ENCODE measurements at places on chromosomes 12 and 14.

GRCh38 chr14:64554556-64554955, 4.8 kb downstream of the PPP1R36 start:
- DNase-seq: no peak

DNA sequence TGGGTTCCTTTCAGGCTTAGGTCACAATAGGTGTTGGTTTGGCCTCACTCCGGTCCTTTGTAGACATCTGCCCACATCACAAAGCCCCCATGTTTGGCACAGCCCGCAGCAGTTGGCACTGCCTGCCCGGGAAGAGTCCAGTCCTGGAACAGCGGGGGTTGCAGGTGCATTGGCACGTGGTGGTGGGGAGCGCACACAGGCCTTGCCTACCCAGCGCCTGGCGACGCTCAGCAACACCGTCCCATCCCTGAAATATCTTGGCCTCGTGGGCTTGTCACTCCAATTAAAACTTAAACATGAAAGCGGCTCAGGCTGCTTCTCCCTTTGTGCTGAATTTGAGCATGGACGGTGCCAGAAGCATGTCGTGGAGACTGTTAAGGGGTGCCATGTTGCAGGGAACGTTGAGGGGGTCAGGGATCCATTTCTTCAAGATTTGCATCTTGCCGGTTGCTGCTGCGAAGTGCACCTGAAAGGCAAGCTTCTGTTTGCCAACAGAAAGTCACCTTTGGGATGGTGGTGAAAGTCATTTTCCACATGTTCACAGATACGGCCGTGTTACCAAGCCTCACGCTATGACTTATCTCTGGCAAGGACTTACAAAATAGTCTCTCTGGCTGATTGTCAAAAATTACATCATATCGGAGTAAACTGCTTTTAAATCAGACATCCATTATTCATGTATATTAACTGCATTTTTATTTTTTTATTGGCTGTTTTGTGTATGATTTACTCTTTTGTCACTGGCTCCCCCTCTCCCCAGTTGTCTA, 91.5 kb downstream of the FBXW8 start:
- no peak for DNase-seq

DNA sequence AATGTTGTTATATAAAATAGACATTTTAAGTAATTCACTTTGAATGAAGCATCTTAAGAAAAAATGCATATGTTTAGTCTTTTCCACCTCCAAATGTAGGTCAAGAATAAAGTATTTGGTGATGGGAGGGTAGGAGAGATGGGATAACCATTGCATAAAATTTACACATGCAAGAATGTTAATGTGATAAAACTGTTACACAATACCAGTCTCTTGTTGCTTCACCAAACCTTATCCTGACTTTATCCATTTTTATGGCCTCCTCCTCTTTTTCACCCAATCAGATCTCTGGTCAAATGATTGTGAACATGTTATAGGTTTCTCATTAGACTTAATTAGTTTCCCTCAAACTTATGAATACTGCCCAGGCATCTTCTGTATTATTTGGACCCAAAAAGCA, 994.5 kb upstream of the FLRT2 start:
- no peak for DNase-seq

DNA sequence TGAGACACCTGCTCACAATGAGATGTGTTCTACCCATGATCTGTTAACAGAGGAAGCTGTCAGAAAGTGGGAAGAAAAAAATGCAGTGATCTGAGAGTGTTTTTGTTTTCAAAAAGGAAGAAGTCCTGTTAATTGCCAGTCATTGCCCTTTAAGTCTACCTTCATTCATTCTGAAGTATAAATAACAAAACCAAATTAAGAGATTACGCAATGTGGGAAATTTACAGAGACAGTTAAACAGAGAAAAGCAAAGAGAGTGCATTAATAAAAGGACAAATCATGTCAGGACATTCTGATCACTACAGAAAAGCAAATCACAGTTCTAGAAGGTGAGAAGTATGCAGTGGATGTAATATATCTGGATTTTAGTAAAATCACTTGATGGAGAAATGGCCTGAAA, 154.2 kb downstream of the NRXN3 start:
- no peak for DNase-seq

DNA sequence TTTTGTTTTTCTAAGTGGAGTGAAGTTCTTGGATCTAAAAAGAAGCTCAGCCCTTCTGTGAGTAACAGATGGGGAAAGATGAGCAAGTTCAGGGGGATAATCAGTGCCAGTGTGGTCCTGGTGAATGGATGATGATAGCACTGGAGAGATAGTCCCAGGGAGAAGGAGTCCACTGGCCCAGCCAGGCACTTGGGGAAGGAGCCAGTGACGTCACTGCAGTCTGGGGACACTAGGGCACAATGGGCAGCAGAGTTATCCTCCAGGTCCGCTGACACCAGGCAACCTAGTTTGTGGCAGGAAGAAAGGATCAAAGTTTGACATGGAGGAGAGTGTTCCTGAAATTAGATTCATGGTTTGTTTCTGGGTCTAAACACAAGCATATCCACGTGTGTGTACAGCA, 101.5 kb downstream of the NTF3 start:
- DNase-seq: no peak

DNA sequence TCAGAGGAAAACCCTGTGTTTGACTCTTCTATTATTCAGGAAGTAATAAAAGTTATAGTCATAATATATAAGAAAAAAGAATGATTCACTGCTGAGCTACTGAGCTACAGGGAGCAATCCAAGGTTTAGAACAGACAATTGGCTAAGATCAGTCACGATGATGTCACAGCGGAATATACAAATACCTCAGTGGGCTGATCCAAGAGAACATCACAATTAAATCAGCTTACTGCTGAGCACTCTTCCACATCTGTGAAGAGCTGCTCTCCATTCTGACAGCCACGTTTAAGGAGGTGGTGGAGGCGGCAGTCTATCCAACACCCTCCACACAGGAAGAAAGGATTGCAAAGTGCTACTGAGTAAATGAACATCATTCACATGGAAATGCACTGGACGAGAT, 271.0 kb downstream of the APAF1 start:
- DNase-seq: no peak

- DNase-seq: no peak
Measured at GRCh38 chr12:43011383-43011926, 421.9 kb upstream of the PRICKLE1 start.

GRCh38 chr14:85853996-85854526, 324.1 kb downstream of the FLRT2 start:
- DNase-seq: no peak

DNA sequence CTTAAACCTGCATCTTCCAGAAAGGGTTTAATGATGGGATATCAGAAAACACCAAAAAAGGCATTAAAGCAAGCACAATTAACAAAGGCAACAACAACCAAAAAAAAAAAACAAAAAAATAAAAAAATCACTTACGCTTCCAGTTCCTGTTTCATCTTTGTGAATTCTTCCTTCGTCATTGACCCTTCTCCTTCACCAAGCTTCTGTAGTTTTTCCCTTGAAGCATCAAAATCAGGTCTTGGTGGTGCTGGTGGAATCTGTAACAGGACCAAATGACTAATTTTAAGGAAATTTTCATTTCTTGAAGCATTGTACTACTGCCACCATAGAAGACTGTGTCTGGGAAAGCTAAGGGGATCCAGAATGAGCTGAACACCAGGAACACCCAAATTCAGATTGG, 24.5 kb downstream of the SNX6 start:
- DNase-seq: no peak

- DNase-seq: no peak
Measured at GRCh38 chr14:91231446-91231845, 13.1 kb downstream of the GPR68 start.

DNA sequence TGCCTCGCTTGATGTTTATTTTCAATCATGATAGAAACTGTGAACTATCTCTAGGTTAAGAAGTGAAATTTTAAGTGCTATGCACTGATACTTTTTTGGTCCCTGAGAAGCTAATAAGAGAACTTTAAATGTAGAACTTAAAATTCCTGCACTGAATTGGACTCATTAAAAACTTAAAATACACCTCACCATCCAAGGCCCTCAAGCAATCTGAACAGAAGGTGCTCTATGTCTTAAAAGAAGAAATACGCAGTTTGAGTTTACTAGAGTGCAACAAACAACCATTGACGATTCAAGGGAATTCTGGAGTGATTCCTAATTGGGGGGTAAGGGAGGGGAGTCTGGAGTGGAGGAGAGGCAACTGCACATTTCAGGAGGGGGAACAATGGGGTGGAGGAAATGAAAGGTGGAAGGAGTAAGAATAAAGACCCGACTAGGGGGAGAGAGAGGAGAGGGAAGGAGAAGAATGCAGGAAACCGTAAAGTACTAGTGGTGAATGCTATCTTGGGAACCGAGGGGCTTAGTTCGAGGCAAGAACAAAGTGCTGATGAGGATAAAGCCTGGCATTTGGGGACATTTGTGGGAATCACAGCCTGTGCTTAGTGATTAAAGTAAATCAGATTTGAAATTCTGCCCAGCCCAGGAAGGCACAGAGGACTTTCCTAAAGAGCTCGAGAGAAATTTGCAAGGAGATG, 389.7 kb downstream of the AACS start:
- no peak for DNase-seq

DNA sequence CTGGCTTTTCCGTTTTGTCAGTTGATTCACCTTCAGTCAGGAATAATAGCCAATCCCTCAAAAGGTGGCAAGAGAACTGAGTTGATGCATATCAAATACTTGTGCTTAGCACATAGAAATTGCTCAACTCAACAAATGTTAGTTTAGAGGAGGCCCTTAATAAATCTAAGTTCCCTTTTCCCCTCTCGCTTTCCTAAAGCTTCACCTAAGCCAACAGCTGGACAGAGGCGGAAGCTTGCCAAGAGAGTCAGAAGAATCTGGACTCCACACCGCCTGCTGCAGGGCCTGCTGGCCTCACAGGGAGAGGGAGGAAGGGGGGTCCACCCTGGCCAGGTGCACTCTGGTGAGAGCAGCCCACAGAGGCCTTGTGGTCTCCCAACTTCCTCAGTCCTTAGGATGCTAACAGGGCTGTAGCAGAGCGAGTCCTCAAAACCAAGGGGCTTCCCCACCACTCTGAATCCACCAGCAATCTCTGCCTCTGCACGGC, 213.1 kb downstream of the CHST11 start:
- no peak for DNase-seq

DNA sequence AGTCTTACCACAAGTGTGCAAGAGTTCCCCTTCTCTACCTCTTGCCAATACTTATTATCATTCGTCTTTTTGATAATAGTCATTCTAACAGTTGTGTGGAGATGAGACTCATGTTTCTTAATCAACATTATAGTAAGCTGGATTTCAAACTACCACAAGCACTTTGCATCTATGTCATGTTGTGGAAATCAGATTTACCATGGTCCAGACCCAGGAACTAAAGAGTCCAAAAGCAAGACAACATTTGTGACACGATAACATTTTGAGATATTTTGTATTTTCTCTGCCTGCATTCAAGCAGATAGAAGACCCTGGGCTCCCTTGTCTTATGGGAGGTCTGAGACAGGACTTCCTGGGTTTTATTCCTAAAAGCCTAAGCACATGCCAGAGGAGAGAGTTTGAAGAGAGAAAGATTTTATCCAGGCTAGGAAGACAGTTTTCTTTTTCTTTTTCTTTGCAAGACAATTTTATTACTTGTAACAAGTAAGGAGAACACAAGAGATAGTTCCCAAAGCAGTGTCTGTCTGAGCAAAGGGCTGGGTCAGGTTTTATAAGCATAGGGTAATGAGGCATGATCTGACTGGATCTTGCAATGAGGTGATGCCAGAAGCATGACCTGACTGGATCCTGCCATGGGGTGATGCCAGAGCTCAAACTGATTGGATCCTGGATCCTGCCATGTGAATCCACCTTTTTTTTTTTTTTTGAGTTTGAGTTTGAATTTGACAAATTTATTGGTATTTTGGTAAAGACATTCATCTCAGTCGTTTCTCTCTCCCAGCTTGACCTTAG, 180.5 kb upstream of the HMGA2 start:
- DNase-seq: no peak

DNA sequence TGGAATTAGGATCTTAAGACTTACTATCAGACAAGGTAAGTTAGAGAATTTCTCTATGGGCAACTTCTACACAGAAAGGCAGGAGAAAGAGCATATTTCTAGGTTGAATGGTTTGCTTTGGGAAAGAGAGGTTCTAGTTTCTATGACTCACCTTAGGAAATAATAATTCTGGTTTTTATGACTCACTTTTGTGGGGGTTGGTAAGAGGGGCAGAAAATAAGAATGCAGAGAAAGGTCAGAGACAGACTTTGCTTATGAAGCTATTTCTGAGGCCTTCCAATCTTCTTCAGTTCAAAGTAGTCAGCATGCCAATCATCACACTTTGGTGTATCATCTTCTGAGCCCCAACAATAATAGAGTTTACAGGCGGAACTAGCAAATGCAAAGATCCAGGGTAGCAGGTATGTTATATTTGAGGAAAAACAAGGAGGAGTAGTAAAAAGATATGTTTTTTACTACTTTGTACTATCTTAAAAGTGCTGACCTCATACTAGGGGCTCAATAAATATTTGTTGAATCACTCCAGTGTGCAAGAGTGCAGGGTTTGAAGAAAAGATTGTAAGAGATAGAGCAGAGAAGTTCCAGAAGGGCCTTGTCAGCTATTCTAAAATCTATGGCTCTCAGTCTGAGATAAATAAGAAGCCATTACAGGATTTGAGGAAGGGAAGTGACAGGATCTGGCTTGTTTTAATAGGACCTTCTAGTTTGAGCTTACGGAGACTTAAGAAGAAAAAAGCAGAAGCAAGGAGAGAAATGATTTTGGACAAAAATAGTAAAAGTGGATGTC, 56.7 kb upstream of the LRFN5 start:
- DNase-seq: no peak

DNA sequence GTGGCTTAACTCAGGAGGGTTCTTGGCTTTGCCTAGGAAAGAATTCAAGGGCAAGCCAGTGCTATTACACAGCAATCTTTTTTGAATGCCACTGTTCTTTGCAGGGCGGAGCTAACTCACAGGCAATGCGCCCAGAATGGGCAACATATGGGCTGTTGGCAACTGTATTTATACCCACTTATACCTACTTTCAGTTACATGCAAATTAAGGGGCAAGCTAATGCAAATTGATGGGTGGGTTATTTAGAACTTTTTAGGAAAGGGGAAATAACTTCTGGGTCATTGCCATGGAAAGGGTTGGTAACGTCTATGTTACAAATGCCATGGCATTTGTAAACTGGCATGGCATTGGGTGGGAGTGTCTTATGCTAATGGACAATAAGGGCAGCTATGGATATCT, 85.4 kb downstream of the C12orf50 start:
- no peak for DNase-seq

GRCh38 chr14:91267965-91268437, 23.5 kb upstream of the GPR68 start:
- no peak for DNase-seq

GRCh38 chr12:89344043-89344861, 8.0 kb downstream of the DUSP6 start:
- DNase-seq: no peak

Data from stimulated activated CD4-positive, alpha-beta T cell treated with anti-CD3 and anti-CD28 coated beads, Interleukin-2, amount 100 ng/mL, for 48 hours (primary cell).